ENCODE measurements at places on chromosomes 1 and 21.

GRCh38 chr1:8043621-8044020 is 17.5 kb upstream of the ERRFI1 start:
- no peak for DNase-seq

DNA sequence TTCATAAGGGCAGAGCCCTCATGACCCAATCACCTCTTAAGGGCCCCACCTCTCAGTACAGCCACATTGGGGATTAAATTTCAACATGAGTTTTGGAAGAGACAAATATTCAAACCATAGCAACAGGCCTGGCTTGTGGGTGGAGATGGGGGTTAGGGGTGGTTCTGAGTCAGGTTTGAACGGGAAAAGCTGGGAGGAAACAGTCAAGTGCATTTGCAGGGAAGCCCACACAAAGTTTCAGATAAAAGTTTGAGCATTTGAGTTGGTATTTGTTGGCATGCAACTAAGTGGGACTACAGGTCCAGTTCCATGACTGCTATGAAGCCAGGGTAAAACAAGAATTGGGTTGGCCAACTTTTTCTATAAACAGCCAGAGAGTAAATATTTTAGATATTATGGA is 21.0 kb upstream of the PADI2 start:
- DNase-seq: no peak

- DNase-seq: no peak
Measured at GRCh38 chr1:59354709-59355337, 57.9 kb downstream of the FGGY start.

GRCh38 chr1:45473302-45473701 is 17.7 kb downstream of the TESK2 start:
- no peak for DNase-seq

DNA sequence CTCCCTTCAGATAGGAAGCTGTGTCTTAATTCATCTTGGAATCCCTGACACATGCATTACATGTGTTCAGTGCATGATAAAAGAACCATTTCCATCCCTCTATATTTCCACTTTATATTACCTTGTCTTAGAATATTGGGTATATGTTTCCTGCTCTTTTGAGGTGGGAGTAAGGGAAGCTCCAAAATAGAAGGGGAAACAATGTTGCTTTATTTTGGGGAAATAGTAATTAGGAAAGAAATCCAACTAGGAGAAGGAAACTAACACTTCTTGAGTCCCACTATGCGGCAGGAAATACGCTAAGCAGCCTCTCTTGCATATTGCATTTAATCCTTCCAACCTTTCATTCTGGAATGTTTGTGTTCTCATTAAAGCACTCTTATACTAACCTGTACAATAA is 89.4 kb upstream of the VAV3 start:
- DNase-seq: no peak

DNA sequence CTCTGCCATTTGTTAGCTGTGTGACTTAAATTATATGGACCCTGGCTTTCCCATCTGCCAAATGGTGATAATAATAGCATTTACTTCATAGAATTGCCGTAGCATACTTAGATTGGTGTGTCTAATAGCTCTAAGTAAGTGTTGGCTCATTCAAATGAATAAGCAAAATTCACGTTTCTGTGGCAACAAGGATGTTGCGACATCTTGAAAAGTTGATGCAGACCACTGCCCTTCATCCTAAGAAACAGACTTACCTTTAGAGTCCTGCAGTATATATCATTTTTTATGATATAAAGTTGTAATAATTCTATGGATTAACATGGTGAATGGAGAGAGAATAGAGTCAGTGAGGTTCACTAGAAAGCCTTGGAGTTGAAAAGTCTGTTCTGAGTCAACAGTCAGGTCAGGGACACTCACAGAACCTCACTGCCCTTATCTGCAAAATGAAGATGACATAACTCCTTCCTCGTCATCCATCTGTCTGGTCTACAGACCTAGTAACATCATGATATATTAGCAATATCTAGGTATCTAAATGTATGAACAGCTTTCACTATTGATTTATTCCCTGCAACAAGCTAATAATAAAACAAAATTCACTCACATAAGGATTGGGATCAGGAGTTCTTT is 167.3 kb upstream of the C8B start:
- no peak for DNase-seq

- no peak for DNase-seq
Measured at GRCh38 chr1:89939059-89939570, 55.8 kb upstream of the ZNF326 start.

- DNase-seq: no peak
Measured at GRCh38 chr1:151858886-151859665, 5.6 kb upstream of the THEM5 start.

- DNase-seq: no peak
Measured at GRCh38 chr1:31485166-31485565, 72.2 kb downstream of the SERINC2 start.

DNA sequence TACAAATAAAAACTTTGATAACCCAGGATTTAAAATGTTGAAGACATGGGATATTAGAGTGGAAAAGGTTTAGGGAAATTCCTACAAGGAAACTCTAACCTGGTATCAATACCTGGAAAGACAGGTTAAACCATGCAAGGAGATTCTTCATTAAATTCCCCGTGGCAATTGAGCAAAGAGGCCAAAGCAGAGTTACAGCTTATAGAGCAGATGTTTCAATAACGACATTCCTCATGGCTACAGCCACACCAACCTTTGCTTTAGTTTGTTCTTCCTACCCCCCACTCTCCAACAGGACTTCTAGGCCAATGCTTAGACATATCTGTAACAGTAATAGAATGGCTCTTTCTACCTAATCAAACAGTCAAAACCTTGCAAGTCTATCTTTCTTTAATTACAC is 271.3 kb downstream of the COL11A1 start:
- no peak for DNase-seq

- DNase-seq: no peak
Measured at GRCh38 chr1:31856140-31856539, 40.3 kb upstream of the SPOCD1 start.

- DNase-seq: peak; percentile 22
Measured at GRCh38 chr1:33111965-33112364, 31.0 kb downstream of the AZIN2 start.

DNA sequence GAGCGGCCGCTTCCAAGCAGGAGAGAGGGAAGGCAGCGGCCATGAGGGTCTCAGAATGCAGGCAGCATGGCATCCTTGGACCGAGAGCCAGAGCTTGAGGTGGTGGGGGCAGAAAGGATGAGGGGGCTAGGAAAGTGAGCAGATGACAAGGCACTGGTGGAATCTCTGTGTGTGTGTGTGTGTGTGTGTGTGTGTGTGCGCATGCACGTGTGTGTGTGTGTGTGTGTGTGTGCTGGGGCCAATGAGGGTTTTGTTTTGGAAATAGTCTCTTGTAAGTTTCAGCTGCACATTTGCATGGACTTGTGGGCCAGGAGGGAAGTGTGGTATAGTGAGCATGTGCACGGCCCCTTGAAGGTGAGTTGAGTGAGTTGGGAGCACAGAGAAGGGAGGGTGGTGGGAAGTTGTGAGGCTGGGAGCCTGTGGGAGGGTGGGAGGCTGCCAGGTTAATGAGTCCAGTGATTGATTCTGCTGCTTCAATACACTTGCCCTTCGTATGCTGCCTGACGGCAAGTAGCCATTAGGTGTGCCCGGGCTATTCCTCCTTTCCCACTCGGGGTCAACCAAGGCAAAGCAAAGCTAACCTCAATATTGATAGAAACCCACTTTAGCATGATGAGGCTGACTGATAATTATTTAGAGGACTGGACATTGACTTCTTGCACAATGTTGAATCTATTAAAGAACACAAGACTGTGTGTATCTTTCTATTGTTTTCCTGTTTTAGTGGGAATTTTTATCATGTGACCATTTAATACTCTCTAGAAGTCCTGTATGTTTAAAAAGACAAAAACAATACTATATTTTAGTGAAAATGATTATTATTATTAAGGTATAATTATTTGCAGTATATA is 80.3 kb downstream of the PROX1 start:
- DNase-seq: no peak

- peak; percentile 47 for DNase-seq
Measured at GRCh38 chr1:172352435-172352834, 68.0 kb upstream of the C1orf105 start.

DNA sequence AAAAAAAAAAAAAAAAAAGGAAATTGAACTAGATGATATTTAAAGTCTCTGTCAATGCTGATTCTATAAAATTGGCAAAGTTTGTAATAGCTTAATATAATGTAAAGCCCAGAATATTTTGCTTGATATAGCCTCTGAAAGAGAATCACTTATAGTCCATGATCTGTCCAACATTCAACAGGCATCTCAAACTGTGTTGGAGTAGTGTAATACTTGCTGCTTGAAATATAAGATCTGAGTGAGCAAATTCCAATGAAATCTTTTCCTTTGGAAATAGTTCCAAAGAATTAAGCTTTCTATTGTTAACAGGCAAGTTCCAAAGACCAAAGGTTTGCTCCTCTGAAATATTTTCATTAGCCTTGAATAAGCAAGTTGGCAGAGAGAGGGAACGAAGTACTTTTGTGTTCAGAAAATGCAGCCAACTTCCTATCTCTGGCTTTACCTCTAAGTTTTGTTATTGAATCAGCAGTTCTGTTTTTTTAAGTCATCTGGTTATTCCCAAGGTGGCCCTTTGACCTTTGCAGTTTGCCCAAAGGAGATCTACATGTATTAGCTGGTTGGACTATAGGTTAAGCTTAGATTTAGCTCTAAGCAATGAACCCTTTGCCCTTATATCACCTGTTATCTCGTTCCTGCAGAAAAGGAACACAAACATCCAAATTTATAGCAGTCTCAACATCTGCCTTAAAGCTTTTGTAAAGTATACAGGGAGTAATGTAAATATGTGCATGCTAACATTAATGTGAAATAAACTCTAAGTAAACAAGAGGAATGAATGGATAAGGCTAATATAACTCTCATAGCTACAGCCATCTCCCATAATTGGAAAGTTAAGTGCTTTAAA is 24.4 kb upstream of the CEP350 start:
- DNase-seq: no peak

DNA sequence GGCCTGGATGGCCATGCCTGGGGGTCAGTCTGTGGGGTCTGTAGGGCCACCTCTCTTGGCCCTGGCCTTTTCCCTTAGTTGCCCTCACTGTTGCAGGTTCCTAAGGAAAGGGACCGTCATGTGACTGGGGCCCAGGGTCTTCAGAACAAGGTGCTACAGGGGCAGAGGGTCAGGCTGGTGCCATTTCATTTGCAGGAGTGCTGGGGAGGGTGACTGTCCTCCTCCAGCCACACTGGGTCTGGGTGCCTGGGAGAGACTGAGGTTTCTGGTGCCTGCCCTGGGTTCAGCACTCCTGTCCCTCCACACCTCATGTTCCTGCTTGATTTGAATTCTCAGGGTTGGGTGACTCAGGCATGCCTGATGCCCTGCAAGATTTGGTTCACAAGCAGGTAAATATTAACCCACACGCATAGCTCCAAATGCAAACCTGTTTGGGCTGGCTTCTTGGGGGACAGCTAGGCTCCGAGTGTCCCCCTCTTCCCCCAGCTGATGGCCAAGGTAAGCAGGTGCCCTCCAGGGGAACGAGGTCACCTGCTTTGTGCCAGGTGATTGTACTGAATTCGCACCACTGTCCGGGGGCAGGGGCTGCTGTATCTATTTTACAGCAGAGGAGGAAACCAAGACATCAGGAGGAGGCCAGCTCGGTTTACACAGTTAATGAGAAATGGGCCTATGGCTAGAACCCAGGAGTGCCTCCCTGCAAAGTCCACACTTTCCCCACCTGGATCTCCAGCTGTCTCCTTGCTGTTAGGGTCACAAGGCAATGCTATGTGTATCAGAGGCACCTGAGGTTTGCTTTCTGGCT is 20.3 kb downstream of the ARHGEF10L start:
- DNase-seq: no peak

DNA sequence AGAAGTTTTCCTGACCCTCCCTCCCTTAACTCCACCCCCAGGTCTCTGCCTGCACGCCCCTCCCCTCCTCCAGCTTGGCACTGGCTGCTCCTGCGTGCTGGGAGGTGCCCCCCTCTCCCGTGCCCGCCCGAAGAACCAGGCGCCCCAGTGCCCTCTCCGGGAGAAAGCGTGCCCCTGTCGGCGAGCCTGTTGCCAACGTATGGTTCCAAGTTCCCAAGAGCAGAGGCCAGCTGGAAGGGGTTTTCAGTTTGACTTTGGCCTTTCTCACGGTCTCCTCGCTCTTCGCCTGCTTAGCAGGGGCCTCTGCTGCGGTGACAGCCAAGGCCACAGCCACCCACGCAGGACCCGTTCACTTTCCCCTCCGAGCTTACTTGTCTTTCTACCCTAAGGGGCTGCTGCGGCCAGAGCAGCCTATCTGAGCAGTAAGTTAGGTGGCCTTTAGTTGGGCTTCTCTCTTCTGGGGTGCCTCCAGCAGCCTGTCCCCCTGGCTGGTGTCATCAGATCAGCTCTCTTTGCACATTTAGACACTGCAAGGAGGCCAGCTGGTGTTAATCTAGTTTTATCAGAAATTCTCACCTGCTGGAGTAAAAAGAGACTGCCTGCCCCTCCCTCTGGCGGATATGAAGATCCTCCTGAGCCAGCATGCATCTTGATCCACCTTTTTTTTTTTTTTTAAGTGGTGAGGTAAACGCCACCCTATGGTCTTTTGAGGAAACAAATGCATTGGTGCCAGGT is 1.5 kb downstream of the STUM start:
- no peak for DNase-seq

GRCh38 chr21:28396421-28396820 is 596.3 kb downstream of the LTN1 start:
- no peak for DNase-seq

- DNase-seq: peak; percentile 42
Measured at GRCh38 chr1:198918920-198919319, 280.1 kb downstream of the PTPRC start.

DNA sequence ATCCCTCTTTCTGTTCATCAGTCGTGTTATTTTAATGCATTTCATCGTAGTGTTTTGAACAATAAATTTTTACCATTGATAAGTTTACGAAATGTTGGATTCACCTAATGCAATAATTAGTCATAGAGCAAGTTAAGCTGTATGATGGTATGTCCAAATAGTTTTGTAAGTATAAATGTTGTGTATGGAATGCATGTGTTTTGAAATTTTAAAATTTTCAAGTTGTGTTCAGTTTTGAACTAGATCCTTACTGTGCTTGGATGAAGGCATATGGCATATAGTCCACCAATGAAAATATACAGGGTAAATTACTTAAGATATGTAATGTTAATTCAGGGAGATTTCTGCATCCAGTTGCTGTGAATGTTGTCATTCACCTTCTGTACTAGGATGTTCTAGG is 2.3 kb downstream of the ZMYM4 start:
- no peak for DNase-seq

- DNase-seq: no peak
Measured at GRCh38 chr1:21237446-21238088, 52.7 kb downstream of the ECE1 start.

GRCh38 chr1:154129391-154129970 is 25.4 kb downstream of the NUP210L start:
- DNase-seq: peak; percentile 19

GRCh38 chr1:241834733-241835377 is 13.1 kb upstream of the EXO1 start:
- peak; percentile 53 for DNase-seq

GRCh38 chr1:82978461-82979324 is 1020.2 kb downstream of the TTLL7 start:
- no peak for DNase-seq

DNA sequence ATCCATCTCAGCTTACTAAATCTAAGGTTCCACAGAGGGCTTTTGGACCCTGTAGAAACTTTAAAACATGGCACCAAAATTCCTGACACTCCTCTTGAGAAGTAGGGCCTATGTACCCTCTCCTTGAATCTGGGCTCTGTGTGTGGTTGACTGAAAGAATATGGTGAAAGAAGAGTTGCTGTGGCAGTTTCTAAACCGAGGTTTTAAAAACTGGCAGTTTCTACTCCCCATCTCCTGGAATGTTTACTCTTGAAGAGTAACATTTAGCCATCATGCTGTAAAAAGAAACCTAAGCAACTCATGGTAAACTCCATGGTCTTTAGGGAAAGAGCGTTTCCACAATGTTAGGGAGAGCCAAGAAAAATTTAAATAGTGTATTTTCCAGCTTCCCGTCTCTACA is 4.6 kb upstream of the CMPK1 start:
- no peak for DNase-seq
